ENCODE measurements at places on chromosomes 12 and 14. TPM values are rescaled to one million over a fixed set of nuclear protein-coding genes. Genes with fewer than 3 reads are reported as not detected.

The KRT75 gene
- not detected for total RNA-seq

The ZNF385A gene
- total RNA-seq = 3.7 TPM

The TAS2R19 gene
- 9.9 TPM for total RNA-seq

The EIF2S3B gene
- total RNA-seq = 1.0 TPM

The KRT81 gene
- not detected for total RNA-seq

The KERA gene
- 56.4 TPM for total RNA-seq

The GLIPR1L1 gene
- not detected for total RNA-seq

The DDHD1 gene
- 14.1 TPM for total RNA-seq

Data from skeletal muscle tissue (tissue), 5 donors.